Glomerular endothelial cell (primary cell): ENCODE measurements at places on chromosomes 12 and 14.
A peak's percentile ranks its signal among the peaks of the same experiment; 100 is the strongest.

DNA sequence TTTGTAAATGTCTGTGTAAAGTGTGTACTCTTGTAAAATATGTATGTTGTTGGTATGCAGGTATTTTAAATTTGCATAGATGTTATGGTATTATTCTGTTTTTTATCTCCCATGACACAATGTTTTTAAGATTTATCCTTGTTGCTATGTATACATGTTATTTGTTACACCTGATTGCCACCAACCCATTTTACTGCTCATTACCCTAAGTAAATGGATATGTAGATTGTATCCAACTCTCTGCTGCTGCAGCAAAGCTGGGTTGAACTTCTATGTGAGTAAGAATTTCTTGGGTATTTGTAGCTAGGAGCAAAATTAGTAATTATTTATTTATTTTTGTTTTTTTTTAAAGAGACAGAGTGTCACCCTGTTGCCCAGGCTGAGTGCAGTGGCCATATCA is 6.2 kb downstream of the APAF1 start:
- DNase-seq: no peak

DNA sequence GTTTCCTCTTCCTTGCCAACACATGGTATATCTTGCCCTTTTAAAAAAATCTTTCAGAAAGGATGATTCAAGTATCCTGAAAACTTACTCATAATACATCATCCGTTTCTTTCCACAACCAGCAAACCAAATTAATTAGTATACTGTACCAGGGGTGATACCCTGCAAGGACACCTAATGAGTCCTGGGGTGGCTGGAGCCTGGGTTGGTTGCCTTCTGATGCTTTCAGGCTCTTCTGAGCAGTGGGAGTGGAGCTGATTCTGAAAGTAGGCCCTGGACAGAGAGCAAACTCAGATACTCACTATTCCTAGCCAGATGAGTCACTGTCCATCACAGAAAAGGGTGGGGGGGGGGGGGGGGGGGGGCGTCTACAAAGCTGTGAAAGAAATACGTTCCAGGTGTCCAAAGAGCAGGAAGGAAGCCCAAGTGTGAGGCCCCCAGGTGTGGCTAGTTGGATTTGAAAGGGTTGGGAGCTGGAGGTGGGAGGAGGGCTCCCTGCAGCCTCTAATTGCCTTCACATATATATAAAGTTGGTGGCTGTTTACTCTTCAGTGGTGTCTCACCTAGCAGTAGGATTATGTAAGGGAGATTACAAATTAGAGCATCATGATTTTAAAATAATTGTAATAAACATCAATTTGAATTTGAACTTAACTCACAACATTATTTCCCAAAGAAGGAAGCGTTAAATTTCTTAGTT is 36.5 kb downstream of the FBXO33 start:
- DNase-seq: no peak

- DNase-seq: no peak
These were observed 250.1 kb downstream of the APAF1 start for GRCh38 chr12:98895086-98895651.

DNA sequence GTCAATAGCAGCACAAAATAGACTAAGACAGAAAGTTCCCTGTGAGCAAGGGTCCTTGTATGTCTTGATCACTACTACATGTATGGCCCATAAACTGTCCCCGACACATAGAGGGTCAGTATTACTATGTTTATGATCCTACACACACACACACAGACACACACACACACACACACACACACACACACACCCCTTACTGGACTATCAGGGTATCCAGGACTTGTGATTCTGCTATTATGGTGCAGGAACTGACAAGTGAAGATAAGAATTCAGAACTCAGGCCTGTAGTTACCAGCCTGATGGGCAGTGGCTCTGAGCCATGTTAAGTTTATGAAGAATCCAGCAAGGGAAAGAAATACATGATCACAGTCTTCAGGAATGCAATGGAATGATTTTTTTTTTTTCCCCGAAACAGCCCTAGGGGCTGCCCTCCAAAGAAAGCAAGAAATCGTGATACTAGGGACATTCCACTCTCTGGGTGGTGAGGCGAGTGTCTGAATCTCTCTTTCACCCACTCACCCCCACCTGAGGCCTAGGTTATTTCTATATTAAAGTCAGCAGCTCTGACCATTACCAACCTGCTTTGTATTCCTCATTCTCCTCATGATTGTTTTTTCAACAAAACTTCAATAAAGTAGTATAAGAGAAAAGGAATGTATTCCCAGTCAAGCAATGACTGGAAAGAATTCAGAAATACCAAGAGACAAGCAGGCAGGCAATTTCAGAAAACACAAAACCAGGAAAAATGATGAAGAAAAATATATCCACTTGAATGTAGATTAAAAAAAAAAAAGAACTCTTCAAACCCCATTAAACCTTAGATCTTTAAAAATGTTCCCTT is 105.8 kb downstream of the AVPR1A start:
- no peak for DNase-seq

GRCh38 chr14:54650331-54650958 is 83.5 kb downstream of the SAMD4A start:
- DNase-seq: peak; percentile 72

DNA sequence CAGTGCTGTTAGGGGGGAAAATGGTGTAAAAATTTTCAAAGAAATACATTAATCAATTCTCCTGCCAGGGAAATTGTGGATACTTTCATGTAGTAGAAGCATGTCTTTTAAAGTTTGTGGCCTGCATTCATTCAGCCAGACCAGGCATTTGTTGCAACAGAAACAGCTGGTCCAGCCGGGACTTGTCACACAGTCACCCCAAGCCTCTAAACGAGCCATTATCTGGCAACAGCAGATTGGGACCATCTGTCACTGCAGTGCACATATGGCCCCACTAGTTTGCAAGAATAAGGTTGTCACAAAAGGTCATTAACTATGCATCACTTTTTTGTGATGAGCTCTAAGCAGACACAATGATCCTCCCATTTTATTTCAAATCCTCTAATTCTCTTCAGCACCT is 193.9 kb downstream of the PHLDA1 start:
- no peak for DNase-seq

DNA sequence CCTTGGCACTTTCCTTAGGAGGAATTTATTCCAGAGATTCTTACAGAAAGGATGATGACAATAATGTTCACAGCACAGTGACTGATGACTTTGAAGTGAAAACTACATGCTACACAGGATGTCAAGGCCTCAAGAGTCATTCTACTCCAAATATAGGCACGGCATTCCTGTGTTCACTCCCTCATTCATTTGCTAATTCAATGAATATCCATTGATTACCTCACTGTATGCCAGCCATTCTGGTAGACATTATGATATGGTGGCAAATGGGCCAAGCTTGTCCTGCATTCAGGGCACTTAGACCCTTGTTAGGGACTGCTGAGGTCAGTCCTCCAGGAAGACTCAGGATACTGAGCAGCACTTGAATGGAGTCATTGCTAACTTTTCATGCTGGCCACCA is 48.0 kb downstream of the FOXN4 start:
- no peak for DNase-seq

GRCh38 chr12:40105265-40105514 is 691 bp downstream of the SLC2A13 start:
- DNase-seq: no peak

DNA sequence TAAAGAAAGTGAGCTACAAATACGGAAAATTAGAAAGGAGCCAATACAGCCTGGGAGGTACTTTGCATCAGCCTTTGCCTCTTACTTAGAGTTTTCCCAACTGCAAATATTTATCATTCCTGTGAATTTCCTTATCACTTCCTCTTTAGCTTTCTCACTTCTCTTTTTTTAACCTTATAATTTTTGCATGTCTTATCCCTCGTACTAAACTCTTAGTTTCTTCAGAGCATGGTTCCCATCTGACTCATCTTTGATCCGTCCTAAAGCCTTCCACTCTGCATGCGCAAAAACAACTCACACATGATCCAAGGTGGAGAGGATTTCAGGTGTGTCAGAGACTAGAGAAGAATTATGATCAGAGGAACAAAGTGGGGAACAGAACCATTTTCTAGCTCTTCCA is 9.6 kb upstream of the SNAPC1 start:
- no peak for DNase-seq

DNA sequence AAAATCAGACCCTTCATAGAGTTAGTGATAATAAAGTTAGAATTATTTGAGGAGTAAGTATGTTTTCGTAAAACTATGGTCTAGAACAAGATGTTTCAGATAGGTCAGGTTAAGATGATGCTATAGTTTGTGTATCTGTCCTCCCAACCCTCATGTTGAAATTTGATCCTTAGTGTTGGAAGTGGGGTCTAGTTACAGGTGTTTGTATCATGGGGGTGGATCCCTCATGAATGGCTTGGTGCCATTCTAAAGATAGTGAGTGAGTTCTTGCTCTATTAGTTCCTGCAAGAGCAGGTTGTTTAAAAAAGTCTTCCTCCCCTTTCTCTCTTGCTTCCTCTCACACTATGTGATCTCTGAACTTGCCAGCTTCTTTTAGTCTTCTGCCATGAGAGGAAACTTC is 707.3 kb upstream of the FOXG1 start:
- DNase-seq: no peak

- no peak for DNase-seq
These were observed 278.3 kb downstream of the AKAP6 start for GRCh38 chr14:32607399-32607798.

DNA sequence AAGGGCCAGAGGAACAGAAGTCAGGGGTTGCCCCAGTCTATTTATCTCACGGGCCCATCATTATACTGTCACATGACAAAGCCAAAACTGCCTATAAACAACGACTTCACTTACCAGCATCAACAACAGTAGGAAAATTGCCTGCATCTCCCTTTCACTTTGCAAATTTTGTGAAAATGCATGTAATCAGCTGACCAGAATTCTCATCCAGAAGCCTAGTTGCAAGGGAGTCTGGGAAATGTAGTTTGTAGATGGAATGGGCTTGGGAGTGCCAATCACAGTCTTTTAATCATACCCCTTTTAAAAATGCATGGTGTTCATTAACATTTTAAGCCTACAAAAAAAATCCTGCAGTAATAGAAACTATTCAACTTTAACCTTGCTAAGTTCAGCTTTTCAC is 369.3 kb upstream of the TMPO start:
- no peak for DNase-seq

DNA sequence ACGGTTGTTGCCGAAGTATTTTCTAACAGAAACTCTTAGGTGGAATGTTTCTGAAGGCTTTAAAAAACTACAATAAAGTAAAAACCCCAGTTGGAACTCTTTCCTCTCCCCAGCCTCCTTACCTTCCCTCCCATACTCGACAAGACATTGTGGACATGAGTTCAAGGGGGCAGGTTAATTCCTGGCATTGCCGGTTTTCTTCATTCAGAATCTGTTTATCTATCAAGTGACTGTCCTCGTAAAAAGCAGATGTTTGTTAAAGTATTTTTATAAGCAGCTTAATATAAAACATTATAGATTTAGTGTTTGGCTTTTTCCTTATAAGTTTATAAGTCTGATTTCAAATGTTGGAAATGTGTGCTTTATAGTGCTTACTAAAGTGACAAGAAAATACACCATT is 30.7 kb downstream of the PARP11 start:
- DNase-seq: no peak

DNA sequence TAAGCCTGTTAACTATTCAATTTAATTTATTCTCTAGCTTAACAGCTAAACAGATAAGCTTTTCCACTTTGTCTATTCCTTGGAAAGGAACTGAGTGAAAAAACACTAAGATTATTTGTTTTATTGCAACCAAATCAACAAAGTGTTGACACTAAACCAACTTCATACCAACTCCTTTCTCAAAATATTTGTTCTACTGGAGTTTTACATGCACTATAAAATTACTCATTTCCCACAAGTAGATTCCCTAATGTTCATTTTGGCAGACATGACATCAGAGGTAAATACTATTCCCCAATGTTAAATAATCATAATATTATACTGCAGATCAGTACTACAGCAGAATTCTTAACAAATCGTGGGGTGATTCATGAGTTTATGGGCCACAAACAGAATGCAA is 231.4 kb downstream of the TTC6 start:
- no peak for DNase-seq

DNA sequence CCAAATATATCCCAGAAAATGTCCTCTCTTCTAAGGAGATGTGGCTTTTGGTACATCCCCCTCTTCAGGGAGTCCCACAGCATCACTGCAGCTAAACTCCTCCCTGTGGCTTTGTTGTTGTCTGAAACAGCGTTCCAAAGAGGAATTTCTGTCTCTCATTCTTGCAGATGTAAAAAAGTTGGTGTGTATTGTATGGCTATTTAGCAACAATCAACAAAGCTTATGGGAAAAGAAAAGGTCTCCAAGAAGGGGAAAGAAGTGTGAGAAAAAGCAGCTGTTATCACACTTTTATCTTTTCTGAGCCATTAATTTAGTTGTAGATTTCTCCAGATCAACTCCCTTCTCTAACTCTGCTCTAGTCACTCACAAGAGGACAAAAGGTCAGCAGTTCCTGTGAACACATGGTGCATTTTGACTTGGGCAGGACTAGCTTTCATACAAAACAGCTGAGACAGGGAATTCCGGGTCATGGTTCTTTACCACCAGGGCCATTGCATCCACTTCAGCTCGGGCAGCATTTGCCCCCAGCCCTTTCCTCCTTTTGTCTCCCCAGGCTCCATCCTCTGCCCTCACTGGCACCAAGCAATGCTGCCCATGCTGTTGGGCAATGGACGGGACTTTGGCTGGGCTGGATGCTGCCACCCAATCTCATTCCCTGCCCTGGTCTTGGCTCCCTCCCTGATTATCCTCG is 184.7 kb downstream of the TMX1 start:
- no peak for DNase-seq
